ENCODE measurements at places on chromosomes 13 and 19. TPM values are rescaled to one million over a fixed set of nuclear protein-coding genes. Genes with fewer than 3 reads are reported as not detected.

DNA sequence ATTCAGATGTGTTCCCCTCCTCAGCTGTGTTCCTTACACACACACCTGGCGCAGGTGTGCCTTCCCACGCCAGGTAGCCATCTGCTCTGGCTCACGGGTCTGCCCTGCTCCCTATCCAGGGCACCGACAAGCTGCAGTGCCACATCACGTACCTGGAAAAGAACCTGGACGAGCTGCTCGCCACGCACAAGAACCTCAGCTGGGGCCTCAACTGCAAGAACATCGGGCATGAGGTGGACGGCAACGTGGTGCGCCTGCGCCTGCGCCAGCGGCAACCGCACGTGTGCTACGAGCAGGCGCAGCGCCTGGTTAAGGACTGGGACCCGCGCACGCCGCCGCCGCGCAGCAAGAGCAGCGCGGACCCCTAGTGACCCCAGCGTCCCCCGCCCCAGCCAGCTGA is 26.5 kb upstream of the CASP14 start:
- no peak for DNase-seq

DNA sequence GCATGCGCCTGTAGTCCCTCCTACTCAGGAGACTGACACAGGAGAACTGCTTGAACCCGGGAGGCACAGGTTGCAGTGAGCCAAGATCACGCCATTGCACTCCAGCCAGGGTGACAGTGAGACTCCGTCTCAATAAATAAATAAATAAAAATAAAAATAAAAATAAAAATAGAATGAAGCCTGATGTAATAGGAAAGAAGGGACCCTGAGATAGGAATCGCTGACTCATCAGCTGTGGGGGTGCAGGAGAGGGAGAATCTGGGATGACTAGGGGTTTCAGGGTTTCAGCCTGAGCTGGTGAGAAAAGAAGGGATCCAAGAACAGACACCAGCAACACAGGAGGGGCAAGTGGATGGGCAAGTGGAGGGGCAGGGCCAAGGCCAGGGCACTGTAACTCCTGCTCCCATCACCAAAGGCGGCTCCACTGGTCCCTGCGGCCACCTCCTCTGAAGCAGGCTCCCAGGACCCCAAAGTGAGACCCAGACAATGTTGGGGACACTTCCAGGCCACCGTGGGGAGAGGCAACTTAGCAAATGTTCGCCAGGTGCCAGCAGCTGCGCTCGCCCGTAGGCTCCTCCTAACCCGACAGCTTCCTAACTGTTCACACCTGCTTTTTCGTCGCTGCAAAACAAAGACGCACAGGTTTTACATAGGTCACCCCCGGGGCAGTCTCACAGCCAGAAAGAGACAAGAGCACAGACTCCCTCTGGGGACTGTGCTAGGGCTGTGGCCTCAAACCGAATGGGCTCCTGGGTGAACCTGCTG is 1.2 kb downstream of the HAUS8 start:
- DNase-seq, result no peak

- DNase-seq, result no peak
Observed at GRCh38 chr19:44156475-44156874, 8.4 kb upstream of the ZNF226 start.

DNA sequence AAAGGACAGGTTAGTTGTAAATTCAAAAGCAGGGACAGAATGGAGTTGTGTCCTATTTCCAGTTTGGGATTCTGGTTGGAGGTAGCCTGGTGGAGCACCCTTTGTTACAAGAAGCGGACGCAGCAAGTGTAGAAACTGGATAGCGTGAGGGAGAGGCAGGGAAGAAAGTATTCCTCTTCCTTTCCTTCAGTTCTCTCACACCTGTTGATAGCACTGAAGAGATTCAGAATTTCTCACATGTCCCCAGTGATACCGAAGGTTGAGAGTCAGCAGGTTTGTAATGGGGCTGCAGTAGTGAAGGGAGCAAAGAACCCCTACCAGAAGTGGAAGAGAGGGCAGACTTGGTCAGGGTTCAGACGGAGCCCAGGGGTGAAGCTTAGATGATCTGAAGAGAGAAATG is 399.2 kb downstream of the SPRY2 start:
- DNase-seq, result no peak

- DNase-seq, result no peak
Observed at GRCh38 chr19:36112678-36113077, 1.7 kb downstream of the OVOL3 start.

Gene PPP2R1A
- total RNA-seq, result 244 TPM

- no peak for DNase-seq
Observed at GRCh38 chr13:40116008-40116407, 460.5 kb downstream of the COG6 start.

DNA sequence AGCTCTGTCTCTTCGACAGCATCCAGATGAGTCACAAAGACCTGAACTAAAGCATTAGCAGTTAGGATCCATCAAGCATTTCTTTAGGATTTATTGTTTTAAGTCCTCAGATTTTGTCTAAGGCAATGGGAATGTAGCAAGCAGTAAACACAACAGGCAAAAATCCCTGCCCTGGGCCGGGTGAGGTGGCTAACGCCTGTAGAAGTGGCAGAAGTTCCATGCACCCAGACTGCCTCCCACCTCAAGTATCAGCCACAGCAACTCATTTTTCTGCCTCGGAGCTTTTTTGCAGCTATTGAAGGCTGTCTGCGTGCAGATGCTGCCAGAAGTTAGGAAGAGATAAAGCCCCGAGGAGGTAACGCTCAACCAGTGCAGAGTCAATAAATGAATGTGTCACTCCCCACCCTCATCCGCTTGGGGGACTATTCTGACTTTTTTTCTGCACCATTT is 47.1 kb upstream of the MRI1 start:
- DNase-seq, result no peak

Gene RGCC
- total RNA-seq, result 111 TPM

GRCh38 chr13:75839406-75839805 is 203.3 kb downstream of the LMO7 start:
- no peak for DNase-seq

GRCh38 chr13:112451512-112452379 is 75.6 kb downstream of the SPACA7 start:
- DNase-seq, result no peak

DNA sequence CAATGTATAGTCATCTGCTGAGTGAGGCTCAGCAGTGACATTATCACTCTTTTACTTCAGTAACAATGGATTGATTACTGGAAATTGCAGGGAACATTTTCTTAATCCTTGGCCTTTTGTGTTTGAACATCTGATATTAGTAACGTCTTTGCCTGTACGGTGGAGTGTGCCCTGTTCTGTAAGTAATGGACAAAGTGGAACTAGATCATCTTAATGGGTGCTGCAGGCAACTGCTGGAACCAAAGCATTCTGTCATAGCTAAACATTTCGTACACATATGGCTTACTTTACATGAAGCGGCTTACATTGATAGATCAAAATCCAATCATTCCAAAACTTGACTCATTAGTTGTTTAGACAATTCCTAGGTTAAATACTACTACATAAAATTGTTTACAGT is 114.1 kb downstream of the MYO16 start:
- no peak for DNase-seq

Gene IGFL1
- not detected for total RNA-seq

Gene LILRA2
- total RNA-seq, result not detected

- no peak for DNase-seq
Observed at GRCh38 chr19:49564616-49565045, 15.7 kb downstream of the NOSIP start.

Gene SYCN
- not detected for total RNA-seq

Measured in activated naive CD8-positive, alpha-beta T cell treated with anti-CD3 and anti-CD28 coated beads for 36 hours (primary cell).